Globus pallidus (tissue), 1 donor: ENCODE measurements at places on chromosomes 16 and 17.

DNA sequence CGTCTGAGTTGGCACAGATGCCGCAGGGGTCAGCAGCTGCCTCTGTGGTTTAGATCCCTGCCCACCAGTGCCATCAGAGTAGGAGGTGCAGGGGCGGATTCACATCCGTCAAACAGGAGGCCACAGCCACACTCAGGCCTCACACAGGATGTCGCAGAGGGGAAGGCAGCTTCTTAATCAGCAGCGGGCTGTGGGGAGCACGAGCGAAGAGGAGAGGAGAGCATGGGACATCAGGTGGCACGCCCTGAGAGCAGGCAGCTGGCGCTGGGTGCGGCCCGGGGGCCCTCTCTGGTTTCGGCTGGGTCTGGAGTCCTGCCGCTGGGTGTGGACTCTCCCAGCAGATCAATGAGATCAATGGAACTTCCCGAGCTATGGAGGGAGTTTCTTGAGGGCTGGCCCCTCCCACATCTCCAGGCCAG is 9.6 kb downstream of the LLGL2 start:
- no peak for DNase-seq

GRCh38 chr17:46917516-46917915 is 5.4 kb upstream of the GOSR2 start:
- no peak for DNase-seq

DNA sequence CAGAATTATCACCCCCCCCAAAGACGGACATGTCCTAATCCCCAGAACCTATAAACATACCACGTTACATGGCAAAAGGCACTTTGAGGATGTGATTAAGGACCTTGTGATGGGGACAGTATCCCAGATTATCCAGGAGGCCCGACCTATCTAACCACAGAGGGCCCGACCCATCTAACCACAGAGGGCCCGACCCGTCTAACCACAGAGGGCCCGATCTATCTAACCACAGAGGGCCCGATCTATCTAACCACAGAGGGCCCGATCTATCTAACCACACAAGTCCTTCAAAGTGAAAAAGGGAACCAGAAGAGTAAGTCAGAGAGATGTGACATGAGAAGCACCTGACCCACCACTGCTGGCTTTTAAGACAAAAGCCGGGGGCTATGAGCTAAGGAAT is 56.8 kb downstream of the ANKFY1 start:
- no peak for DNase-seq

DNA sequence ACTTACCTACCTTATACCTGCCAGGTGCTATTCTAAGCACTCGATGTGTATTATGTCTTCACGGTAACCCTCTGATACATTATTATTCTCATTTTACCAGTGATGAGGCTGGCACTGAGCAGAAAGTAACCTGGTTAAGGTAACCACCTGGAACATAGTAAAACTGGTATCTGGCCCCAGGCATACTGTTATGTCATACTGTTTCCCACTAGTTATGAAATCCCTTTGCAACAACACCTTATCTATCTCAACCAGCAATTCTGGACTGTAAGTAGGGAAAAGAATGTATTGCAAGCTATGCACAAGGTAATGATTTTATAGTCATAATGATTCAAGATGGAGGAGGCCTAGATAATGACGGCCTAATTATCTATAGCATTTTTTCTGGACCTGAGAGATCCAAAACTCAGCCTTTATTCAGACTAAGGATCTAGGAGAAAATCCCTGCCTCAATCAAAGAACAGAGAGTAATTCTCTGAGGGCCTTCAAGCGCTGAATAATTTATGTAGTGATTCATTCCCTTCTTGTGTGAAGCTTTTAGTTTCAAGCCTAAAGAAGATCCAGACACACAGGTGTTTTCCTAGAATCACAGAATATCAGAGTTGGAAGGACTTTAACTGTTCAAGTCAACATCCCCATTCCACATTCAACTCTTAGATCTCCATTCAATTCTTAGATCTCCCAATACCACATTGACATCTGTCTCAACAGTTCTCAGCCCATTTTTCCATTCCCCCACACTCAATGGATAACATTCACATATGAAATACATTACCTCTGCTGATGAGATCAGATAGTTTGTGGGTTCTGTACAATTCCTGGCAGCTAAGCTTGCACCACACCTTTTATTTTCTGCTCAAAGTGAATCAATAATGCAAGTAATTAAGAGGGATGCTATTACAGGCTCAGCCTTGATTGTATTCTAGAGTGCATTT is 14.9 kb upstream of the MMD start:
- DNase-seq = no peak

GRCh38 chr16:67731753-67732095 is 12.6 kb upstream of the GFOD2 start:
- DNase-seq = no peak
